Stimulated activated CD8-positive, alpha-beta memory T cell treated with anti-CD3 and anti-CD28 coated beads, Interleukin-2, amount 100 ng/mL, for 1 hour (primary cell): ENCODE measurements at places on chromosomes 13 and 19.
A peak's percentile ranks its signal among the peaks of the same experiment; 100 is the strongest.

- peak; percentile 50 for DNase-seq
Measured at GRCh38 chr19:21483589-21484170, 21.7 kb upstream of the ZNF429 start.

DNA sequence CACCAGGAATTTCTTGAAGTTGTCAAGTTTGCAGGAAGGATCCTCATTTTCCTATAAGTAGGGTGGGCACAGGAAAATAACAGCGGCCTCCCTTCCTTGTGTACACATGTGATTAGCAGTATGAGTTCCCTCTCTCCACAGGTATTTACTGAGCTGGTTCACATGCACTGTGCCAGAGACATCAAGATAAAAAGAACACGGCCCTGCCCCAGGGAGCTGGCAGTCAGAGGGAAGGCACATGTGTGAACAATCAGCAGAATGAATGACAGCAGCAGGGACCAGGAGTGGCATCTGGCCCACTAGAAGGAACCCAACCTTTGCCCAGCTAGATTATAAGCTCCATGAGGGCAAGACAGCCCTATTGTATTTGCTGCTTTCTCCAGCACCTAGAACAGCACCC is 13.9 kb downstream of the DOCK9 start:
- no peak for DNase-seq

GRCh38 chr19:19152668-19153384 is 14.5 kb upstream of the TMEM161A start:
- no peak for DNase-seq

DNA sequence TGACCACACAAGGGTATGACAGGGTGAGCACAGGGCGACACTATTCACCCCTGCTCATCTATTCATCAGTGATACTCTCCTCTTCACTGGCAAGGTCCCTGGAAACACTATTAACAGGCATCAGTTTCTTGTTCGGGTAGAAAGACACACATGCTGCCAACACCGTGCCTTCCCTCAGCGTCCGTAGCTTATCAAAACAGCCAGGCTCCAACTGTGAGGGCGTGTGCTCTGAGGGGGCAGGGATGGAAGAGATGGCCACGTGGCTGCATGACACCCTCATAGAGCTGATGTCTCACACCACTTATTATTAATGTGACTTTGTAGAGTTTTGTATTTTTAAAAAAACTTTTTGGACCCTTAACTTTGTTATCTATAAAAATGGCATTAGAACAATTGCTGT is 160.3 kb downstream of the ITGBL1 start:
- no peak for DNase-seq

- no peak for DNase-seq
Measured at GRCh38 chr13:106133025-106133424, 402.4 kb downstream of the EFNB2 start.

GRCh38 chr13:35839806-35840205 is 291.4 kb downstream of the DCLK1 start:
- DNase-seq = no peak

- DNase-seq = no peak
Measured at GRCh38 chr13:101514695-101515275, 62.3 kb downstream of the ITGBL1 start.

DNA sequence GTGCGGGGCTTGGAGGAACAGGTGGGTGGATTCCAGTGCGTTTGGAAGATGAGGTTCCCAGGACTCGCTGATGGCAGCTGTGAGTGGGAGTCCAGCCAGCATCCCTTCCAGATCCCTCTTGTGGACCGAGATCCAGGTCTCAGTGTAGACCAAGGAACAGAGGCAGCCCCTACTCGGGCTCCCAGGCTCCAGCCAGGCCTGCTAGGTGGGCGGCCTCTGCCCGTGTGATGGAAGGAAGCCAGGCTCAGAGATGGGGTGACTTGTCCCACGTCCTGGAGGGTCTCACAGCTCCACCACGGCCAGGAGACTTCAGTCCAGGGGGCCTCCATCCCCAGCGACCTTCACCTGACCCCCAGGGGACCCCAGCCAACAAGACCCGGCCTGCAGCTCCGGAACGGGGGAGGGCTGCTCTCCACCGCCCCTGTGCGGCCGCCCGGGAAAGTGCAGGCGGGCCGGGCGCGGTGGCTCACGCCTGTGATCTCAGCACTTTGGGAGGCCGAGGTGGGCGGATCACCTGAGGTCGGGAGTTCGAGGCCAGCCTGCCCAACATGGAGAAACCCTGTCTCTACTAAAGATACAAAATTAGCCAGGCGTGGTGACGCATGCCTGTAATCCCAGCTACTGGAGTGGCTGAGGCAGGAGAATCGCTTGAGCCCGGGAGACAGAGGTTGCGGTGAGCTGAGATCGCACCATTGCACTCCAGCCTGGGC is 729 bp upstream of the MADCAM1 start:
- no peak for DNase-seq

- DNase-seq = no peak
Measured at GRCh38 chr13:51704399-51705313, 99.3 kb downstream of the DHRS12 start.

DNA sequence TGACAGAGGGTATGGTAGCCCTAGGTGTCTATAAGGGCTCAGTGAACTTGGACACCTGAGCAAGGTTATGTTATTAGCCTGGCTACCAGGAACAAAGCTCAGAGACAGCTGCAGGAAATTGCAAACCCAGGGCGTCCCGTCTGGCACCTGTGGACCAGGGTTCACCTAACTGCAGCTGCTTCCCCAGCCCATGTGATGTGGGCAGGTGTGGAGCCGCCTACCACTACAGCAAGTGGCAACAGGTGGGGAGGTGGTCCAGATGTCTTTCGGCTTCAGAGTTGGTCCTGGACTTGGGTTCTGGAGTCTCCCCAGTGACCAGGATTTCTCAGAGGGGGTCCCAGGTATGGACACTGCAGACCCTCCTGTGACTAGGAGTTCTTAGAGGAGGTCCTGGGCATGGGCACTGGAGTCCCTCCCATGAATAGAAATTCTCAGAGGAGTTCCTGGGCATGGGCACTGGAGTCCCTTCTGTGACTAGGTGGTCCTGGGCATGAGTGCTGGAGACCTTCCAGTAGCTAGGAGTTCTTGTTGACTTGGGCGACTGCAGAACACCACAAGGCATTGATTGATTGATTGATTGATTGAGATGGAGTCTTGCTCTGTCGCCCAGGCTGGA is 25.2 kb downstream of the ACTL9 start:
- no peak for DNase-seq

DNA sequence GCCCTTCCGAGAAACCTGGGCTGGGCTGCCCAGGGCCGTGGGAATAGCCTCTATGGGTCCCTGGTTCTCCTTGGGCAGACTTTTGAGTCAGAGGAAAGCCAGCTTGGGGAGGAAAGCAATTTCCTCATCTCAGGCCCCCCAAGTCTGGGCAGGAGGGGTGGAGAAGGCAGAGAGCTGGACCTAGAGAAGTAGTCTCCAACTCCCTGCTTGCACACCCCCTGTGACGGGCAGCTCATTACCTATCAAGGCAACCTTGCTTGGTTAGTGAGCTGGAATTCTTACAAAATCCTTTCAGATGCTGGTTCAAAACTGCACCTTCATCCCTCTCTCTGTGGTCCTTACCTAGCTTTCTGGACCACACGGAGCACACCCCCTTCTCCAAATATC is 33.9 kb downstream of the ACTL9 start:
- no peak for DNase-seq
